ENCODE measurements at places on chromosomes 5 and 9. TPM values are rescaled to one million over a fixed set of nuclear protein-coding genes. Genes with fewer than 3 reads are reported as not detected.
A peak's percentile ranks its signal among the peaks of the same experiment; 100 is the strongest.

- no peak for DNase-seq
Measured at GRCh38 chr5:63170486-63170885, 591.9 kb downstream of the LRRC70 start.

GRCh38 chr5:131224387-131225201 is 39.3 kb upstream of the CDC42SE2 start:
- peak; percentile 10 for DNase-seq

- peak; percentile 12 for DNase-seq
Measured at GRCh38 chr9:137458194-137459151, 661 bp downstream of the NSMF start.

The PCAT7 gene
- not detected for total RNA-seq

DNA sequence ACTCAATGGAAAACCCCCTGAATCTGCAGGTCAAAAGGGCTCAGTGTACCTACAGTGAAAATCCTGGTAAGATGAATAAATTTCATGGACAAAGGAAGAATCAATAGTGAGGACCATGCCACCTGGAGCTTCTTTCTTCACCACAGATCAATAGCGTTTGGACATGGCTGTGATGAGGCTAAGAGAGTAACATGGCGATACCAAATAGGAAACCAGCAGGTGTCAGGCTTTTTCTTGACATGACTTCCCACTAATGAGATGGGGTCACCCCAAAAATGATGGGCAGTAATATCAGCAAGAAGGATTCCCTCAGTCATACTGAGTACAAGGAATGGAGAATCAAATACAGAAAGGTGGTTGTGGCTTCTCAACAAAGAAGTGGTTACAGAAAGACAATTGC is 208.5 kb upstream of the PLPPR1 start:
- no peak for DNase-seq

The EIF4E1B gene
- not detected for total RNA-seq

DNA sequence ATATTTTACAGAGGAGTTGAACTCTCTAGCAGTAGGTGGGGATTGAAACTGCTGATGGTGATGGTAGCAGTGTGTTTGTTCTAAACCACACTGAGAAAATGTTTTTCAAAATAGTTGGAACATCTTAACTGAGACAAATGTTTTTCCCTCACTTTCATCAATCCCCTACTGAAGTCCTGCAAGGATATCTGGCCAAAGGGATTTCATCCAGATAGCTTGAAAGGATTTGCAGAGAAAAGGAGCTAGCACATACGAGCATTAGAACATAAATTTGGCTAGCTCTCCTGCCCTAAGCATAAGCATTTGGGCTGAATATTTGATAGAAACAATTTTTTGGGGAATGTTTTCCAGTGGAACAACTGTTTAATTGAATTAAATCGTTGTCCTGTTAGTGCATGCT is 153.9 kb downstream of the CDH9 start:
- no peak for DNase-seq

- DNase-seq, result no peak
Measured at GRCh38 chr5:145437627-145438026, 397.5 kb downstream of the PRELID2 start.

- DNase-seq, result no peak
Measured at GRCh38 chr5:142100307-142100706, 8.3 kb upstream of the NDFIP1 start.

- DNase-seq, result no peak
Measured at GRCh38 chr5:118224546-118224945, 763.8 kb downstream of the DTWD2 start.
